ENCODE measurements at places on chromosomes 4 and X.

GRCh38 chr4:6962211-6963041 is 52.8 kb downstream of the TBC1D14 start:
- no peak for DNase-seq

DNA sequence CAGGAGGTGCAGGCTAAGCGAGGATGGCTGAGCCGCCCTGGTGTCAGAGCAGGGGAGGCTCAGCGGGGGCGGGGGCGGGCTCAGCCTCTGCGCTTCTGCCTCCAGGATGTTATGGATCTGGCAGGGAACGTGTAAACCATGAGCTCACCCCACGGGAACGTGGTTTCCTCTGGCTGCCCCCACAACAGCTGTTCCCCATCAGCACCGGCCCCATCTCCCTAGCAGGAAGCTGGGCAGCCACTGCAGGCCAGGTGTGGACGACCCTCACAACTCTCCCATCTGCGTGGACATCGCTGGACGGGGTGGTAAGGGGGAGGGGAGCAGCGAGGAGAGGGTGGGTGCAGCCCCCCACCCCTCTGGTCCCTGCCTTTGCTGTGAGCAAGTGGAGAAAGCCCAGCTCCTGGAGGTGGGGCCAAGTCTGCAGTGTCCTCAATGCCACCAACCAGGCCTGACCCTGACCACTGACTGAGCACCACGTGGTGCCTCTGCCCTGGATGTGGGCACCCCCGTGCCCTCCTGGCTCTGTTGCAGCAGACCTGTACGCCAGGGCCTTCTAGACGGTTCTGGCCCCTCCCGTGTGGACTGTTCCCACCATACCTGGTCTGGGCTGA is 28.1 kb upstream of the SPON2 start:
- DNase-seq: peak; percentile 16

DNA sequence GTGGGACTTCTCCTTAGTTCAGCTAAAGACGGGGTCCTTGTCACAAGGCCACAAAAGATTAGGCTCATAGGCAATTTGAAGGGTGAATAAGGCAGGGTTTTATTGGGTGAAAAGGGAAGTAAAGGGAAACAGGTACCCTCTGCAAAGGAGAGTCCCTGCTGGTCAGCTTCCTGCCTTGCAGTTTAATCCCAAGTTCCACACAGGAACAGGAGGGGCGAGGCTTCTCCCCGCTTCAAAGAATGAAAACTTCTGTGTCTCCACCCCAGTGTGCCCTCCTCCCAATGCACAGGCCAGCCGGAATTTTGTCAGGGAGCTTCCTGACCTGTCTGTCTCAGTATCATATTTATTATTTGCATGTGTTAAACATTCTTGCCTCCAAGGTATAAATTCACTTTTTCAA is 37.1 kb downstream of the ITM2A start:
- DNase-seq: no peak

- DNase-seq: no peak
Measured at GRCh38 chr4:80465238-80465637, 129.7 kb downstream of the CFAP299 start.

DNA sequence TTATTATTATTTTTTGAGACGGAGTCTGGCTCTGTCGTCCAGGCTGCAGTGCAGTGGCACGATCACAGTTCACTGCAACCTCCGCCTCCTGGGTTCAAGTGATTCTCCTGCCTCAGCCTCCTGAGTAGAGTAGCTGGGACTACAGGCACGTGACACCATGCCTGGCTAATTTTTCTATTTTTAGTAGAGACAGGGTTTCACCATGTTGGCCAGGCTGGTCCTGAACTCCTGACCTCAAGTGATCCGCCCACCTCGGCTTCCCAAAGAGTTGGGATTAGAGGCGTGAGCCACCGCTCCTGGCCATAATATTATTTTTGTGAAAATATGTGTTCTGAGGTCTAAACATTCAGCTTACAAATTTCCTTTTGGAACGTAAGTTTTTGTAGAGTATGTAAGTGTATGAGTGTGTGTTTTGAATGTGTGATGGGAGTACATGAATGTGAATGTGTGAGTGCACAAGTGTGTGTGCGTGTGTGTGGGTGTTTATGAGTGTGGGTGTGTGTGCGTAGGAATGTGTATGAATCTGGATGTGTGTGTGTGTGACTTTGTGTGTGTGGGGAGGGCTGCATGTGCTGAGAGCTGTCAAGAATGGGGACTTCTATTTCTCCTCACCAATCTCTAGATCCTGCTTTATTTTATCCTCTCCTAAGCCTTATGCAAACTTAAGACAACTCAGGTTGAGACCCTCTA is 5.7 kb upstream of the MGST2 start:
- DNase-seq: no peak

DNA sequence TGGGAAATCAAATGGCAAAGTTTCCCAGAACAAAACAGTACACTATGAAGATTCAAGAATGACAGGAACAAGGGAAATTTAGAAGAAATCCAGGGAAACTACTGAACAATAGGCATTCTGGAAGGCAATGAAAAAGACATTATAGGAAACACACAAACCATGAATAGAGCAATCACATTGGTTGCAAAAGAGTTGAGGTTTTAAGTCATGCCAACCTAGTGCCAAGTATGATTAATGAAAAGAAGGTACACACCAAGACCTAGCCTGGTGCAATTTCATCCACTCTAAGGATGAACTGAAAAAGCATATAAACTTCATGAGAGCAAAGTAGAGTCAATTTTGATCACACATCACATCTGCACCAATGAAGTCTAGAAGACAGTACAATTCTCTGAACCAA is 326.9 kb downstream of the PDHA2 start:
- DNase-seq: no peak

DNA sequence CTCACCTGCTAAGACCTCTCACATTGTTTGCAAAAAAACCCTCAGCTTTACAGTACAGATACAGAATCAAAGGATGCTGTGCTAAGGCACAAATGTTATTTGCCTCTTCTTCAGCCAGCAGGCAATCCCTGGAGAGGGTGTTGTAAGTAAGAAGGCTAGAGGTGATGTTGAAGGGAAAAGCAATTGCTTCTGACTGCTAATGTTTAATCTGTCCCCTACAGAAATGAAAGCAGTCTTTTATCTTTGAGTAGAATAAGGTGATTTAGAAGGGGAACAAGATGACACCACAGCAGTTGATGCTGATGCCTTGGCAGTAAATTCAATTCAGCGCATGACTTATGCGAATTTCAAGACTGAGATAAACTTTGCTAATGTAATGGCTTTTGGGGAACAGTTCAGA is 1064.8 kb upstream of the IGFBP7 start:
- no peak for DNase-seq

DNA sequence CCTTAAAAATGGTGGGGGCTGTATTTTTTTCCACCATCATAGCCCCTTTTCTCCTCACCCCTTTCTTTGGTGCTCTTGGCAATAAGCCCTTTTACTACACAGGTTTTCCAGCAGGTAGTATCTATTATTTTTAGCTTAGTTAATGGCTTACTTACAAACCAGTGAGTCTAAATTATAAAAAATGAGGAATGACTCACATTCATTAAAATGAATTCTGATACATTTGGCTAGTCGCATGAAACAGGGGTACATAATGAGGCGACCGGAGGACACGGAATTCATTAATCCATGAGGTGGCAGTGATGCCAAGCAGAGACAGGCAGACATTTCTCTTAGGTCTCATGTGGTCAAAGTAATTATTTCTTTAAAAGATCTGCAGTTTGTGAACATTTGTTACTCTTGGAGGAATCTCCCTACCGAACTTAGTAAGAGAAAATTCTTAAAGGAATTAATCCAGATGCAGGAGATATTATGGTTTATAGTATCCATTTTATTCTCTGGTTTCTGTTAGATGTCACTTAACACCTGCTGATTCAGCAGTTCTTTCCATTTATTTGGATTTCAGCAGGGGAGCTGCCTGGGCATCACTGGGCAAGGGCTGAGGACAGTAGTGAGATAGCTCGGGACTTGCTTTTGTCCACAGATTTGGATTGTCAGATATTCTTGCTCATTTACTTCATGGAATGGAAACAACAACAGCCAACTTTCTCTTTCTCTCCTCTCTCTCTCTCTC is 575.0 kb upstream of the NR3C2 start:
- DNase-seq: no peak

GRCh38 chr4:21830272-21830671 is 118.3 kb downstream of the KCNIP4 start:
- DNase-seq: no peak

Measured in activated CD8-positive, alpha-beta memory T cell treated with anti-CD3 and anti-CD28 coated beads, Interleukin-2, amount 50 U/mL, for 4 hours (primary cell).